Uterine smooth muscle cell (primary cell): ENCODE measurements at places on chromosomes 2 and 18. TPM values are rescaled to one million over a fixed set of nuclear protein-coding genes. Genes with fewer than 3 reads are reported as not detected.

The CYTIP gene
- total RNA-seq, result not detected in 2 replicates

The SLC5A7 gene
- total RNA-seq, result not detected in 2 replicates

The AQP12B gene
- not detected in 2 replicates for total RNA-seq

The GALR1 gene
- under 0.01 TPM in 1 of 2 replicates, not detected in the other for total RNA-seq

The LRP2 gene
- total RNA-seq, result not detected in 2 replicates

The IRS1 gene
- 21.6 and 22.7 TPM in 2 replicates for total RNA-seq

The PCARE gene
- total RNA-seq, result not detected in 2 replicates

The TMEM17 gene
- total RNA-seq, result 1.6 and 2.0 TPM in 2 replicates

The RUFY4 gene
- total RNA-seq, result not detected in 2 replicates

The TBC1D8 gene
- total RNA-seq, result 8.4 and 10.3 TPM in 2 replicates

The LBX2 gene
- total RNA-seq, result 1.4 and 2.0 TPM in 2 replicates

The MERTK gene
- total RNA-seq, result 0.11 and 0.37 TPM in 2 replicates

The IL36G gene
- not detected in 2 replicates for total RNA-seq

The GPR17 gene
- not detected in 2 replicates for total RNA-seq

The GPR35 gene
- total RNA-seq, result 0.55 and 0.87 TPM in 2 replicates

The SH3RF3 gene
- total RNA-seq, result 2.1 and 4.7 TPM in 2 replicates

The CNTNAP5 gene
- not detected in 2 replicates for total RNA-seq

The BBS5 gene
- total RNA-seq, result 6.0 and 6.6 TPM in 2 replicates
